H1 (cell line): ENCODE measurements at places on chromosomes 5 and 9. TPM values are rescaled to one million over a fixed set of nuclear protein-coding genes. Genes with fewer than 3 reads are reported as not detected.

DNA sequence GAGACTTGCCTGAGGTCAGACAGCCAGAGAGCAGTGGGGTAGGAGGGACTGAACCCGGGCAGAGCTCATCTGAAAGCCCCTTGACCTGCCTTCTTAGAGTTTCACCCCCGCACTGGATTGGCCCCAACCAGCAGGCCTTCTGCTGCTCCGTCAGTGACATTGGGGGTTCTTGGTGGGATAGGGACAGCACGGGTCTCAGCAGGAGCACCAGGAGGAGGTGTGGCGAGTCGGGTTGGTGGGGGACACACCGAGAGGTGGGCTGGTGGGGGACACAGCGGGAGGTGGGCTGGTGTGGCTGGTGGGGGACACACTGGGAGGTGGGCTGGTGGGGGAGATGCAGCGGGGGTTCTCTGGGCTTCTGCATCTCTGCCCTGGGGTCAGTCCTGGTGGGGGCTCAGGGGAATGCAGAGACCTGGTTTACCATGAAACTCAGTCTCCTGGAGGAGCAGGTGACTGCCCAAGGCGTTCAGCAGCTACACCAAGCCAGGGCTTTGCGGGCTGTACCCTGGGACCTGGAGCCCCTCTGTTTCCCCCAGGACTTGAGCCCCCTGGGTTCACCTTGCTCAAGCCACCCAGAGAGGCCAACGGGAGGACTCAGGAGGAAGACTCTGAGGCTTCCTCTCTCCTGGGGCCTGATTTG lies 28.1 kb upstream of the RNU6ATAC start:
- DNase-seq: no peak

DNA sequence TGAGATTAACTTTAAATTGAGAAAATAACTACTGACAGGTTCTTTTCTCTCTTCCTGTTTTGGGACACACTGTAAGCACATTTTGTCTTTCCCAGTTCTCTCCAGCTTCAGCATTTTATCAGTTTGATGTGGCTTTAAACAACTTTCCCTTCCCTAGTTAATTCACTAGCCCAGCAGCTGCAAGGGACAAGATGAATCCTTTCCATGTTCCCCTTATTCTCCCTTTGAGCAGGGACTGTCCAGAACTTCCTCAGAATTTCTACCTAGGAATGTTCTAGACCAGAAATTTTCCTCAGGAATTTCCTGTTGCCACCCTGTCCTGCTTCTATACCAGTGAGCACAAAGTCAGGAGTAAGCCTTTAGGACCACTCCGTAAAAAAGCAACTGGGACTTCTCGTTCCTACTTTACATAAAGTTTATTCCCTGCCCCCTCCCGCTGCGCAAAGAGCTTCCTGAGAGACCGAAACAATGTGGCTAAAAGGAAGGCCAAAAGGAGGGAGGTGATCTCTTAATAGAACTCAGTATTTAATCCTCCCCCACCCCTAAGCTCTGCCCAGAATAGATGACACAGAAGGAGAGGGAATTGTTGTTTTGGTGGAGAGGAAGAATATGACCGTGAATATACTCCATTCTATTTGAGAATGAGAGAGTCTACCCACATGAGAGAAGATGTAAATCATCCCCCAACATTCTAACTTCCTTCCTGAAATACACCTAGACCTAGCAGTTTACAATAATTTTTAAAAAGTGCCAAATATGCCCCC lies 61.9 kb downstream of the GLIS3 start:
- no peak for DNase-seq

DNA sequence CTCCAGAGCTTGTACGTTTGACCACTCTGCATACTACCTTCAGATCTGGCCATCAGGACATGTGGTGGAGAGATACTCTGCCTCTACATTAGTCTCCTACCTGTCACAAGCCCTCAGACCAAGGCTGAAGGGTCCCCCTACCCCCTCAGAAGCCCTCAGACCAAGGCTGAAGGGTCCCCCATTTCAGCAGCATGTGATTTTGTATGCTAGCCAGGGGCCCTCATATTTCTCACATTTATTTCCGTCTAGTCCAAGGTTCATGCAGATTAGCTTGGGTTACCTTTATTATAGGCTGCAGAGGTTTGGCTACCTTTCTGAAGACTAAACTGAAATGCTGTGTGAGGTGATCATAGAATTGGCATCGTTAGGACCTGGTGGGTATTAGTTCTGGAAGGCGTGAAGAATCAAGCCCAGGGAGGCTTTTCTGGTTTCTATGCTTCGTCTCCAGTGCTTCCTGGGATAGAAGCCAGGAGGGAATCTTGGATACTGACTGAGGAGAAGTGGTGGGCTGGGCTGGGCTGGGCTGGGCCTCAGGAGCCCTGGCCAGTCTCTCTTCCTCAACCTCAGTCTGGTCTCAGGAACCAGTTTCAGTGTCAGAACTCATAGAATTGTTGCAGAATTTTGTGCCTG lies 2.8 kb downstream of the SMIM32 start:
- DNase-seq: no peak

GRCh38 chr5:13250464-13251291 lies 693.8 kb downstream of the DNAH5 start:
- DNase-seq: no peak

- DNase-seq: no peak
These were observed 2.9 kb downstream of the DPH7 start for GRCh38 chr9:137575716-137576411.

- DNase-seq: no peak
These were observed 987 bp downstream of the RAB24 start for GRCh38 chr5:177302354-177303110.

DNA sequence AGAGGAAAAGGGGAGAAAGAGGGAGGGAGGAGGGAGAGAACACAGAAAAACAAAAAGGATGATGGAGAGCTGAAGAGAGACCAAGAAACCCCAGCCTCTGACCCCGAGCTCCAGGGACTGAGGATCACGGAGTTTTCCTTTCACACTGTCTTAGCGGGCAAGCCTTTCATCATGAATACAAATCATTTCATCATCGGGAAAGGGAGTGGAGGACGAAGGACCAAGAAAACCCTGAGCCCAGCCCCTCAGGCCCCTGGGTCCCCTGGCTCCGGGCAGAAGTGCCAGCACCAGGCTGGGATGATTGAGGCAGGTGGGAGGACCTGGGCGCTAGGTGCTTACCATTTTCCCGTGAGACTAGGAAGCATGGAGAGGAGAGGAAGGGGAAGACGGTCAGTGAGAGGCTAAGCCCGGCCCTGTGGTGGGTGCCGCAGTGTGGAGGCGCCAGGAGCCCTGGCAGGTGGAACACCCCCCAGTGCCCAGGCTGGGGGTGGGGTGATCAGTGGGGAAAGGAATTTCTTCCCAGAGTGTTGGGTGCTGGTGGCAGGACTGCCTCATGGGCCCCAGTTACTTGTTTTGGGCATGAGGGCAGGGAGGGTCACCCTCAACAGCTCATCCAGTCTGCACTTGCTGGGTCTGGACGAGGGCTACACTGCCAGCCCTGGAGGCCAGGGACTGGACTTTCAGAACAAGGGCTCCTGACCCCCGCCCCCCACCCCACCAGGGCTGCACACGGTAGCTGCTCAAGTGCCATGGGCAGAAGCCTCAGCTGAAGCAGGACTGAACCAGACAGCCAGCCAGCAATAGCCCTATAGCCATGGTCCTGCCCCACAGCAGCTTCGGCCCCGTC lies 49.0 kb upstream of the SARDH start:
- no peak for DNase-seq

DNA sequence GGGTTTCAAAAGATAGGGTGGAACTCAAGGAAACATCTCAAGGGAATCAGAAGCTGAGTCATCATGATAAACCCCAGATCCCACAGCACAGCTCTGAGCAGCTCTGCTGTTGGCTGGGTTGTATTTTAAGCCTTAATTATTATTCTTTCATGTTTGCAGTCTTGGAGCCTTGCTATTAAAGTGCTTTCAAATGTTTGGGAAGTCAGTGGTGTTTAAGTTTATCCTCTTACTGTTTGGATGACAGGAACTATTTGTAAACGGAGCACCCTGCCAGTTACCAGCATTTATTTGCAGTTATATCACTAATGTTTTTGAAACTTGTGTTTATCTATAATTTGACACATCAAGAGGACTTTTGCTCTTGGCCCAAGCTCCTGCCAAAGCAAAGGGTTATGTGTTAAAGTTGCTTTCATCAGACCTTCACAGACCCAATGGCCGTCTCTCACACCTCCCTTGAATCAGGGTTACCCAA lies 141.1 kb upstream of the SPDL1 start:
- no peak for DNase-seq

DNA sequence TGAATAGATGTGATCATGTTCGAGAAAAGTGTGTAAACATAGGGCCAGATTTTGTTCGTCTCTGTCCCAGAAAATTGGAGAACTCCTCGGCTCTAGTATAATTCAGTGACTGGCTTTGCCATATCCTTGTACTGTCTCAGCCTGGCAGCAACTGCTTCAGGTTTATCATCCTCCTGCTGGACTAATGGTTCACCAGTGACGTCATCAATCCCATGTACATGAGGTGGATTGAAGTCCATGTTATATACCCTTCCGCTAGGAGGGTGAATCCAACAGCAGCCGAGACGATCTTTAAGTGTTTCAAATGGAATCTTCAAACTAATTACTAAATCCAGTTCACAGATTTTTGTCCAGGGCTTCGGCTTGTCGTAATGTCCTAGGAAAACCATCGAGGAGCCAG lies 17.1 kb upstream of the PLPP1 start:
- no peak for DNase-seq

GRCh38 chr9:29575219-29575618 lies 2001.9 kb upstream of the C9orf72 start:
- no peak for DNase-seq

HACD4 gene
- 0.61 and 0.86 TPM in 2 replicates for total RNA-seq

ZNF367 gene
- total RNA-seq: 6.7 and 8.2 TPM in 2 replicates

DMRT3 gene
- not detected in 2 replicates for total RNA-seq

NIM1K gene
- total RNA-seq: not detected in 2 replicates

C9orf72 gene
- 16.2 and 17.5 TPM in 2 replicates for total RNA-seq

IFNA2 gene
- not detected in 2 replicates for total RNA-seq
